ENCODE measurements at places on chromosomes 7 and 10.

DNA sequence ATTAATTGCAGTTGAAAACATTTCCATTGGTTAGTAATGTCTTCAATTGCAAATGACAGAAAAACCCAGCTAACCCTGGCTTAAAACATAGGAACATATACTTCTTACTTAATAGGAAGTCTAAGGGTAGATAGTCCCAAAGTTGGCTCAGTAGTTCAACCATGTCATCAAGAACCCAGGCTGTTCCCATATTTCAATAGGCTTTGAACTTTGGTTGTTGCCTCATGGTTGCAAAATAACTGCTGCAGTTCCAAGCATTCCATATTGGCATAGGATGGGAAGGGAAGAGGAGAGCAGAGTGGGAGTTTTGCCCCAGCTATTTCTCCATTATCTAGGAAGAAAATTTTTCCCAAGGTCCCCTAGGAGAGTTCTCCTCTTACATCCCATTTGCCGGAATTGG lies 81.4 kb upstream of the EEPD1 start:
- no peak for DNase-seq

DNA sequence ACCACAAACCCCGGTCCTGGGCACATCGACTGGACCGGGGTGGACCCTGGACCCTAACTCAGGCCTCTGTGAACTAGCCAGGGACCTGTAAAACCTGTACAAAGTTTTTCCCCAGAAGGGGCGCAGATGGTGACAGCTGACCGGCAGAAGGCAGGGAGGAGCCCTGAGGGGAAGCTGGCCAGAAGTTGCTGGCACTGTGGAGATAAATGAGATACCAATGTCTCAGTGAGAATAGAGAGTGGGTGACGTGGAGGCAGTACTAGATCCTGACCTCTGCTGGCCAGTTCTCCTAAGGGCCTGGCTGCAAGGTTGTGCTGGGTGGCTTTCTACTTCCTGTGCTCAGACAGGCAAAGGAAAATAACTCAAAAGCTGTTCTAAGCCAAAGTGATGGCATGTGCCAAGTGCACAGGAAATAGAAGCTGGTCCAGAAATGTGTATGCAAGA lies 10.6 kb upstream of the TSPAN14 start:
- DNase-seq = no peak

- no peak for DNase-seq
Measured at GRCh38 chr10:93718937-93719725, 16.7 kb upstream of the FRA10AC1 start.

DNA sequence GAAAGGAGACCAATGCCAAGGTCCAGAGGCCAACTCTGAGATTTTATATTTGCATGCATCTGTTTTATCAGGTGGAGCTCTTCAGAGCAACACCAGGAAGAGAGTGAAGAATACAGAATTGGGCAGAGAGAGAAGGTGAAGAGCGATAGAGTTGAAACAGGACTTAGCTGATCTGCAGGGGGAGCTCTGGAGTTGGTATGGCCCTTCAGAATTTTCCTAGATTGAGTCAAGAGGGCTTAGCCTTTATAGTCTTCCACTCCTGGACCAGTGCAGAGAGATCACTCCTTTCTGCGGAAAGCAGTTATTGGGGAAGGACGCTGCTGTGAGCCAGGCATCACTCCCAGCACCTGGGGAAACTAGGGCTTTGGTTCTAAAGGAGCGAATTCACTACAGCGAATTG lies 105.0 kb upstream of the DGKB start:
- DNase-seq = no peak

Measured in muscle of back (tissue), 13 donors.